ENCODE measurements at places on chromosomes 16 and 17.

- DNase-seq, result no peak
These were observed 206.4 kb downstream of the HS3ST3A1 start for GRCh38 chr17:13395346-13395745.

GRCh38 chr17:82649501-82650261, 1.4 kb upstream of the WDR45B start:
- DNase-seq, result no peak

GRCh38 chr16:83418565-83418964, 389.2 kb upstream of the HSBP1 start:
- no peak for DNase-seq

- DNase-seq, result no peak
These were observed 167.1 kb upstream of the MAF start for GRCh38 chr16:79767421-79768275.

DNA sequence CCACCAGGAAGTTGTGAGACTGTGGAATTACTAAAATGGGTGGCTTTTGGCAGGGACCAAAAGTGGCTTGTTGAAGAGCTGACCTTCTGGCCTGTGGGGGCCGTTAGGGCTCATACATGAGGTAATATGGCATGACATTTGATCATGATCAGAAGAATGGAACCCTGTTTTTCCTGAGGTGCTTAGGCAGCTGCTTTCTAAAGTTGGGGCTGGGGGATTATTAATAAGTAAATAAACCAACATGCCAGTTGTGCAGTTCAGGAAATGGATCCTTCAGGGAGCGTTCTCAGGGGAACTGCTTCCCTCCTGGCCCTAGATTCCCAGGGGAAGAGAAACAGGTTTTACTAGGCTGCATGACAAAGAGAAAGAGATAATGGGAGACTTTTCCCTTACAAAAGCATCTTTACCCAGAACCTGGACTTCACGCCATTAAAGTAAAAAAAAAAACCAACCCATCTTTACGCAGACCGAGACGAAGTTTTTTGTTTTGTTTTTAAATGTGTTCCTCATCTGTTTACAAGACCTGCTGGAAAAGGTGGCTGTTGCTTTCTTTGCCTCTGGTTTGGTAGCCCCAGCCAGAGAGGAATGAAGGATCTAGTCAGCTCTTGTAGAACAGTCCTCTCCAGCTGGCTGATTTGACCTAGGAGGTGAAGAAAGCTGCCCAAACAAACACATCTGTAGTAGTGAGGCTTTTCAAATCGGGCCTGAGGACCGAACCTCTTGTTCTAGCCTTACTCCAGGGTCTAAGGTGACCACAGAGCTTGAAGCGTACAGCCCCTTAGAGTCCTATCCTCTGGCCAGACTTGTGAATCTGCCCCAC, 22.7 kb downstream of the YPEL2 start:
- DNase-seq, result no peak

- no peak for DNase-seq
These were observed 422.1 kb upstream of the SALL1 start for GRCh38 chr16:51573191-51573590.

GRCh38 chr16:81553814-81554675, 109.4 kb downstream of the CMIP start:
- no peak for DNase-seq

DNA sequence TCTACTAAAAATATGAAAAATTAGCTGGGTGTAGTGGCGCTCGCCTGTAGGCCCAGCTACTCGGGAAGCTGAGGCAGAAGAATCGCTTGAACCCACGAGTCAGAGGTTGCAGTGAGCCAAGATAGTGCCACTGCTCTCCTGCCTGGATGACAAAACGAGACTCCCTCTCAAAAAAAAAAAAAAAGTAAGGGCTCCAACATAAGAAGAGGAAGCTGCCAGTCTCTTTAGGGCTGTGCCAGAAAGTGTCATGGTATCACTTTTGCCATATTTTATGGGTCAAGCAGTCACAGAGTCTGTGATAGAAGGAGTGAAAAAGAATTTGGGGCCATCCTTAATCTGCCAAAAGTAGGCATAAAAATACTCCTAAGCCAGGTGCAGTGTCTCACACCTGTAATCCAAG, 1.4 kb upstream of the PIPOX start:
- no peak for DNase-seq

DNA sequence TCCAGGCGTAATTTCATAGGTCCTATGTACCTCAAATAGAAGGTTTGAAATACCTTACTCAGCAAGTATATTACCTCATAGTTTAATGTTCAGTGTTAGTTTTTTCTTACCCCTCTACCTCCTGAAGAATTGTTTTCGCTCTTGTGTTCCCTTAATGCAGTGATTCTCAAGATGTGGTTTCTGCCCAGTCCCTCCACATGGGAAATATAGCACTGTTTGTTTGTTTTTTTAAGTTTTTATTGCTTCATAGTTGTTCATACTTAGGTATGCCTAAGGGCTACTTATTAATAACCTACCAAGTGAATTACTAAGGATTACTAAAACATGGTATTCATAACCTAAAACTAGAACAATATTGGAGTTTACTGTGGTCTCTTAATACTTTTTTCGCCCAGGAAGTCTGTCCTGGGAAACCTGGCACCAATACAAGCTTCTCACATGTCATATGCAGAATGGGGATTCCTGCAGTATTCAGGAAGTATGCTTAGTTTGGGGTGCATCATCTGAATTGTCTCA, 5.0 kb downstream of the RSPRY1 start:
- no peak for DNase-seq

- no peak for DNase-seq
These were observed 114.8 kb upstream of the C16orf82 start for GRCh38 chr16:26951950-26952349.

- no peak for DNase-seq
These were observed 41.0 kb upstream of the MSI2 start for GRCh38 chr17:57215317-57215716.

DNA sequence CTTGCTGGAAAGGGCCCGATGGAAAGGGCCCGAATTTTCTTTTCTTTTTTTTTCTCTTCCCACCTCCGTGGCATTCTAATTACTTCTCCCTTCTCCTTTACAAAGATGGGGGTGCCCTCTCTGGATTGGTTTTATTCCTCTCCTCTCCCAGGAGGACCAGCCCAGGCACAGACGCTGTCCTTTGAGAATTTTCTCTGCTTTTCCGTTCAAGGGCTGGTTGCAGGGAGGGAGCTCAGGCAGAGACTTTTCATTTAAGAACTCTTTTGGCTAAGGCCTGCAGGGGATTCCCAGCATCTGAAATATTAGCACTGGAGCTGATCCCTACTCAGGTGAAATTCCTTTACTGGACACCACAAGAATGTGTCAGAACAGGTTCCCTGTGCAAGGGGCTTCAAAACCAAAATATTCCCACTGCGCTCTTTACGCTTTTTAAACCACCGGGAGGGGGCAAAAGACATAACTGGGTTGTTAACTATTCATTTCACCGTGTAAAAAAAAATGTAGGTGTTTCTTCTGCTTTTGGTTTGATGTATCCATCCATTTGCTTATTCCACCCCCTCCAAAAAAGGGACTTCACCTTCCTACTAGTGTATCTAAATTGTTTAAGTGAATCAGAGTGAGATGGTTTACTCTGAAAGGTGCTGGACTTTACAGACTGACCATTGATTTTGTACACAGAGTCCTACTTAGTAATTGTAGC, 1.4 kb downstream of the NFAT5 start:
- DNase-seq, result peak; percentile 23

GRCh38 chr17:79141578-79142355, 67.1 kb downstream of the ENGASE start:
- no peak for DNase-seq

GRCh38 chr17:11889266-11889665, 108.0 kb downstream of the ZNF18 start:
- no peak for DNase-seq

DNA sequence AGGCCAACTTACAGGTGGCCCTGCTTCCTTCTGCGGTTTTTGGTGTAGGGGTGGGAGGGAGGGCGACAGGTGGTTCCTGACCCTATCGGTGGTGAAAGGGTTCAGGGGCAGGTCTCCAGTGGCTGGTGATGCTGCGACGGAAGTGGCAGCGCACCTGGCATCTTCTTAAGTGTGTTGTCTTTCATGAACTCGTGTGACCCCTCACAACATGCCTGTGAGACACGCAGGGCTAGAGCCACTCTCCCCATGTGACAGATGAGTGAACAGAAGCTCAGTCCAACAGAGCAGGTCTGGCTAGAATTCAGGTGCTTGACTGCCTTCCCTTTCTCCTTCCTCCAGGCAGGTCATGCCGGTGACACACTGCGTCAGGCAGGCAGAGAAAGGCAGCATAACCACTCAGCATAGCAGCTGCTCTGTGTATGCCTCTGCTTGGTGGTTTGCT, 8.0 kb downstream of the TNFAIP1 start:
- no peak for DNase-seq

DNA sequence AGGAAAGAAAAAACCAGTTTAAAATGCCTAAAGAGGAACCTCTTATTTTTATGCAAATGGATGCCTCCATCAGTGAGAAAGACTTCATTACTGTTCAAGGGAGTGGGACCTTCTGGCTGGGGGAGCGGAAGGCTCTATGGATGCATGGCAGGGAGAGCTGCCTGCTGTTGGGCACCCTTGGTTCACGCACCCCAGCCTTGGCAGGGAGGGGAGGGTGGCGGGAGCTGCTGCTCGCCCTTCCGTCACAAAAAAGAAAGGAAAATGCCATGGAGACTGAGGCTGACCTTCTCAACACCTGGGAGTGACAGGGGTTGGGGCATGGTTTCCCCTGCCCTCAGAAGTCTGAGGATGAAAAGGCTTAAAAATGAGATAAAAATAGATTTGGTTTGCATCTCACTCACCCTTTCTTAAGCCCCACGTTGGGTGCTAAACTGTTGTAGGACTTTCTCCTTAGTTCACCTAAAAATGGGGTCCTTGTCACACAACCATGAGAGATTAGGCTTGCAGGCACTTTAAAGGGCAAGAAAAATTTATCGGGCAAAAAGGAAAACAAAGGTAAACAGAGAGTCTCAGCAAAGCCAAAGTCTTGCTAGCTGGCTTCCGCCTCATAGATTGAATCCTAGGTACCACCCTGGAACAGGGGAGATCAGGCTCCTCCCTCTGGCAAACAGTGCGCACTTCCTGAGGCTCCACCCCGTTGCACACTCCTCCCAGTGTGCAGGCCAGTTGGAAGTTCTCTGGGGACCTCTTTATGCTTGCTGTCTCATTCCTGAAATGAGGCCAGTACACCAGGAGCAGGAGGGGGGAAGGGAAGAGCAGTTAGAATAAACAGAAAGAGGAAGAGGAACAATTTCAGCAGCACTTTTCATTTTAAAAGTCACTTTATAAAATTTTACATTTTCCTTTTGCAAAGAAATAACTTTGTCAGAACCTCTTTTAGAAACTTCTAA, 31.6 kb downstream of the PHKB start:
- DNase-seq, result peak; percentile 6

DNA sequence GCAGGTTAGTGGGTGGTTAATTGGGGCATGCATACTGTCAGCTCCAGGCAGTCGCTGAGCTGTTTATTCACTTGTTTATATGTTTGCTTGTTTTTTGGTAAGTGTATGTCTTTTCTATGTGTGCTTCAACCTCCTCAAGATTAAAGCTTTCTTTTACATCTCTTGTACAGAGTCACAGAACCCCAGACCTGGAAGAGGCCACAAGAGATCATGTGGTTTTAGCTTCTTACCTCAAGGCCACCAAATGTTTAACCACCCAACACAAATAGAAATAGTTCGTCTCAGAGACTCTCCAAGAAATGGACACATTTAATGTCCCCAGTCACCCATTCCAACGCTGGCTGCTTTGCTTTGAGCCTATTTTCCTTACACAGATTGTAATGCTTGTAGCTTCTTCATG, 11.8 kb upstream of the TMEM98 start:
- no peak for DNase-seq

- peak; percentile 63 for DNase-seq
These were observed 522 bp upstream of the VEZF1 start for GRCh38 chr17:57988301-57989250.

DNA sequence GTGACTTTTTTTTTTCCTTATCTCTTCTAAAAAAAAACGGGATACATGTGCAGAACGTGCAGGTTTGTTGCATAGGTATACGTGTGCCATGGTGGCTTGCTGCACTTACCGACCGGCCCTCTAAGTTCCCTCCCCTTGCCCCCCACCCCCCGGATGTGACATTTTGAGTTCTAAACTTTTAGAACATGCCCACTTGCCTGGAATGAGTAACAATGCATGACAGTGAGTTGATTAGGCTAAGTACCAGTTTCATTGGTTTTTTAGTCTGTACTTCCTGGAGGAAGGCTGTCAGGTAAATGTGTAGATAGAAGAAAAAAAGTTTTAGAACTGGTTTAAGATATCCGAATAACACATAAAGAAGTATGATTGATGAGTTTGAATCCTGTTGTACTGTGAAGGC, 4.0 kb downstream of the BPTF start:
- DNase-seq, result peak; percentile 49

Measured in activated CD4-positive, alpha-beta T cell treated with anti-CD3 and anti-CD28 coated beads, Interleukin-2, amount 50 U/mL, for 48 hours (primary cell).